ENCODE measurements at places on chromosomes 6 and 20. TPM values are rescaled to one million over a fixed set of nuclear protein-coding genes. Genes with fewer than 3 reads are reported as not detected.

- DNase-seq, result peak; percentile 47
Measured at GRCh38 chr20:59771506-59772372, 161.7 kb downstream of the SYCP2 start.

DNA sequence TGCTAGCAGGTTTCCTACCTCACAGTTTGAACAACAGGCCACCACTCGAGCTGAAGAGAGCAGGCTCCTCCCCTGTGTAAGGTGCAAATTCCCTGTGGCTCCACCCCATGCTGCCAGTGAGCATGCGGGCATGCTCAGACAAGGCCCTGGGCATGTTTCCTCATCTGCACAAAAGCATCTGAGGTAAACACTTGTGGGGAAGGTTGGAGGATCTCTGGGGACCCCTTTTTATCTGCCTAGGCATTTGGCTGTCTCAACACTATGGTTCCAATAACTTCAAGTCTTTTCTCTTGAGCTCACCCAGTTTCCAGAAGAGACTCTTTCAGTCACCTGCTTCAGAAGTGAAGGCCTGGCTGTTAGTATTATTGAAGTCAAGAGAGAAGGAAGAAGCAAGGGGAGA is 9.4 kb downstream of the C6orf58 start:
- DNase-seq, result no peak

DNA sequence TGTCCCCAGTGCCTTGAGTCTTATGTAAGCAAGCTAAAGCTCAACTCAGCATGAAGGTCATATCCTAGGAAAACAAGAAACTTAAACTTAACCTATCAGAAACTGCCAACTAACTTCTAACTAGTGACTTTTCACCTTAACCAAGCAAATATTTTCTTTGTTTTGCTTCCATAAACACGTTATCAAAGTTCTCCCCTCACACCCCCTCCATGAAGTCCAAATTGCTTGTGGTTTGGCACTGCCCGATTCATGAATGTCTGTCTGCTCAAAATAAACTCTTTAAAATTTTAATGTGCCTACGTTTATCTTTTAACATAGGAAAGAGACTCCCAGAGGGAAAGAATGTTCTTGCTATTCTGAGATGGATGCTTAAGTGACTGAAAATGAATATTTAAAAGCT is 34.9 kb downstream of the GSTA2 start:
- DNase-seq, result no peak

DNA sequence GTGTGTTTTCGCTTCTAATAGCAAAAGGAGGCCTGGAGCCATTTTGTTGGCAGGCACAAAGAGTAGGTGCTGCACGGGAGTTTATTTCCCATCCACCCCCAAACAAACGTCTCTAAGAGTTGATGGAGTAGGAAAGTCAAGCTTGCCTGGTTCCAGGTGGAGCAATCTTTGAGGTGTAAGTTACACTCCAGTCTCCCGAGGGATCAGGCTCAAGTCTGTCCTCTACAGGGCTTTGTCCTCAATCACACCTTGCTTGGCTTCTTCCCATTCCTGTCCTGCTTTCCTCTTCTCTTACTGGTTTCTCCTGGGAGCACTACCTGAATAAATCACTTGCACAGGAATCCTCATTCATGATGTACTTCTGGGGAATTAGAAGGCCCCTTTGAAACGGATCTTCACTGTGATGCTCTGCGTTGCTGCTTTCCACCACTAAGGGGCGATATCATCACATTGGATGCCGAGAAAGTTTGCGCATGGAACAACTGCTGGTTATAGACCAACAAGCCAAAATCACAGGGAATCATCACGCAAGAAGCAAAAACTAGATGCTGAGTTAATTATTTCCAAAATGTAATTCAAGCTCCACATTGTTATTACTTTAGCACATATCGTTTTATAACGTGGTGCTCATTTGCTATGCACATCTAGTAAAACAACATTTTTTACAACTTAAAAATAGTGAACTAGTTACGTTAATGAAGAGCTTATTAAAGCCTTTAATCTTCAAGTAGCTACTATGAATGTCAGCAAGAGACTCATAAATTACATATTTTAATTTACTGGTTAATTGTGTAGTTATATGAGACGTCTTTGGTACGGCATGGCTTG is 156.8 kb downstream of the DNAH8 start:
- peak; percentile 12 for DNase-seq

GRCh38 chr6:4472969-4473642 is 303.1 kb upstream of the CDYL start:
- no peak for DNase-seq

The FOXS1 gene
- 1.8 TPM for total RNA-seq

The OTOR gene
- total RNA-seq, result not detected

The ISM1 gene
- 0.54 TPM for total RNA-seq
